Omental fat pad (tissue), 4 donors: ENCODE measurements at places on chromosomes 6 and 20. TPM values are rescaled to one million over a fixed set of nuclear protein-coding genes. Genes with fewer than 3 reads are reported as not detected.

Gene MOG
- total RNA-seq, result not detected

Gene C6orf52
- total RNA-seq, result not detected

Gene TFAP2C
- total RNA-seq, result 2.7 TPM

DNA sequence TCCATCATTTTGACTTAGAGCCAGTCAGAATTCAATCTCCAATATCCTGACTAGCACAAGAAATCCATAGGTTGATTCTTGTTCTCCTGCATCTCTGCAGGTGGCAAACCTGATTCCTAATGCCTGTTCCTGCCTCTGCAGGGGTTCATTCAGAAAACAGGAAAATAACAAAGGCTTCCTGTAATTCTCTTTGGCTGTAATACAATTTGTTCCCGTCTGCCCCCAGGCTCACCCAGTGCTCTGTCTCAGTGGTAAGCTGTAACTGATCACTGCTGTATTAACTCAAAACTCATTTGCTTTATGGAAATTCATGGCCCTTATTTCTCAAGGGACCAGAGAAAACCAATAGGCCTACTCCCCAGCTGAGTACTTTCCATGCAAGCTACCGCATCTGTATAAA is 88.6 kb downstream of the OPRM1 start:
- no peak for DNase-seq

DNA sequence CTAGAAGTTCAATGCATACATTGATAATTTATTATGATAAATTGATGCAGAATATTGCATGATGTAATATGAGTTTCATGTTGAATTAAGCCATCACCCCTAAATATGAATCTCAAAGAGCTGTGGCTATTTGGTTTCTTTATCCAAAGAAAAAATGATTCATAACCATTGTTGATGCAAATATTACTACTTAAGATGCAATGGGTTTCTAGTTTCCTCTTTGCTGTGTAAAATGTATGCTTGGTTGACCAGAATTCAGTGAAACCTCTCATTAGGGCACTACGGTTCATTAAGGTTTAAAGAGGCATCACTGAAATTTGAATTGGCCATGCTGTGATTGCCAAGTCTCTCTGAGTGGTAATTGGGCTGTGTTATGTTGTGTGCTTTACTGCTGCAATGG is 492.5 kb upstream of the FLRT3 start:
- no peak for DNase-seq

GRCh38 chr6:48111143-48111506 is at the start of gene PTCHD4:
TSS of gene PTCHD4 (minus strand) at chr6:48111197. CDS start at chr6:48068957, 42,240 bp downstream.
- DNase-seq, result no peak

GRCh38 chr6:9938801-9939200 is 476.1 kb downstream of the TFAP2A start:
- no peak for DNase-seq

- DNase-seq, result no peak
Observed at GRCh38 chr6:132132924-132133639, 181.9 kb upstream of the CCN2 start.

DNA sequence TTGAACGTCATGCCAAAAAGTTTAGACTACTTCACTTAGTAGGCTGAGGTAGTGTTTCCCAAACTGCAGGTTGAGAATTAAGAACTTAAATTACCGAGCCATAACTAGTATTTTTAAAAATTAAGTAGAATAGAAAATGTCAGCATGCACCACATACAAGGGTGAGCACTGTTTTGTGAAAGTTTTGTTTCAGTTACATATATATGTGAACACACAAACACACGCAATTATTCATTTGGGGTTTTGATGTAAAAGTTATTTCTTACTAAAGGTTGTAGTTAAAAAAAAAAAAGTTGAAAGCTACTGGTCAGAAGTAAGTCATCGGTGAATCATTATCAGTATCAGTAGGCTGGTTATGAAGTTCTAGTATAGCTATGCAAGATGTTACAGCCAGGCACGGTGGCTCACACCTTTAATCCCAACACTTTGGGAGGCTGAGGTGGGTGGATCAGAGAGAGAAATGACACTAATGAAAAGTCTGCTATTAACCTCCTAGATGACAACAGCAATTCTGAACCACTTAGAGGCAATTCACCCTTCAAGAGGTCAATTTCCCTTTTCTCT is 24.1 kb downstream of the FASTKD5 start:
- no peak for DNase-seq

- DNase-seq, result no peak
Observed at GRCh38 chr6:16399158-16399557, 160.8 kb downstream of the GMPR start.

GRCh38 chr20:41011551-41012067 is 17.0 kb upstream of the TOP1 start:
- DNase-seq, result no peak

- DNase-seq, result no peak
Observed at GRCh38 chr20:25178563-25179438, 16.7 kb upstream of the ENTPD6 start.

GRCh38 chr6:42864602-42865001 is 14.8 kb upstream of the RPL7L1 start:
- DNase-seq, result no peak

Gene LBP
- 3.5 TPM for total RNA-seq

DNA sequence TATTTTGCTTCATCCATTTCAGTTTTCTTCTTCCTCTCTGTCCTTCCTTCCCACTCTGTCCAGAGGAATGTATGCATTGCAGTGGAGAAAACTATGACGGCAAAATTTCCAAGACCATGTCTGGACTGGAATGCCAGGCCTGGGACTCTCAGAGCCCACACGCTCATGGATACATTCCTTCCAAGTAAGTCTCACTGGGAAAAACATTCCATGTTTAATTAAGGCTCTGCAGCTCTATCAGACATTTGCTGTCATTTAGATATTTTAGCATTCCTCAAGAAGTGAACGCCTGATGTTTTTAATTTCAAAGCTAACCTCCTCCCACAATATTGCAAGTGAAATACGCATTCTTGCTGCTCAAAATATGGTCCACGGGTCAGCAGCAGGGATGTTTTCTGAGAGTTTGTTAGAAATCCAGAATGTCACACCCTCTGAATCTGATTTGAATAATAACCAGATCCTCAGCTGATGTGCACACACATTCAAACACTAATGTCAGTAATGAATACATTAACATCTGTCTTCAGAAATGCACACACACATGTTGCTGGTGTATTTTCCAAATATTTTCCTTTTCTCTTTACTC is 12.8 kb downstream of the PLG start:
- DNase-seq, result no peak

Gene DPPA5
- not detected for total RNA-seq

Gene IL22RA2
- not detected for total RNA-seq

Gene NKAIN2
- total RNA-seq, result not detected

- no peak for DNase-seq
Observed at GRCh38 chr20:24943731-24944130, 5.3 kb upstream of the CST7 start.

GRCh38 chr20:22688485-22688884 is 104.1 kb upstream of the FOXA2 start:
- no peak for DNase-seq

DNA sequence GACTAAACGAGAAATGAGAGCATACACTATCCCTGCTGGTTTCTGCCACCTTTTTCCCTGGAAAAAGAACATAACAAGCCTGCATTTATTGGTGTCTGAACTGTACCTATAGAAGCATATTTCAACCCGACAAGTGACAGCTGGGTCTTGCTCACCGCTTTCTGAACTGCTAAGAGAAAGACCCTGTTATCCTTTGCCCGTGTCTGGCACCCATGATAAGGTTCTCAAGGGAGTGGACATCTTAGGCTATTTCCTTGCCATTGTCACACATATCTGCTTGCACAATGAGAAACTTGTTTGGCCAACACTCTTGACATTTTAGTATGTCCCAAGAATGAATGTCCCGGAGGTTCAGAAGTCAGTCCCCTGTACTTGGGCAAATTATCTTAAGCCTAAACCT is 19.3 kb downstream of the RIPOR2 start:
- no peak for DNase-seq

DNA sequence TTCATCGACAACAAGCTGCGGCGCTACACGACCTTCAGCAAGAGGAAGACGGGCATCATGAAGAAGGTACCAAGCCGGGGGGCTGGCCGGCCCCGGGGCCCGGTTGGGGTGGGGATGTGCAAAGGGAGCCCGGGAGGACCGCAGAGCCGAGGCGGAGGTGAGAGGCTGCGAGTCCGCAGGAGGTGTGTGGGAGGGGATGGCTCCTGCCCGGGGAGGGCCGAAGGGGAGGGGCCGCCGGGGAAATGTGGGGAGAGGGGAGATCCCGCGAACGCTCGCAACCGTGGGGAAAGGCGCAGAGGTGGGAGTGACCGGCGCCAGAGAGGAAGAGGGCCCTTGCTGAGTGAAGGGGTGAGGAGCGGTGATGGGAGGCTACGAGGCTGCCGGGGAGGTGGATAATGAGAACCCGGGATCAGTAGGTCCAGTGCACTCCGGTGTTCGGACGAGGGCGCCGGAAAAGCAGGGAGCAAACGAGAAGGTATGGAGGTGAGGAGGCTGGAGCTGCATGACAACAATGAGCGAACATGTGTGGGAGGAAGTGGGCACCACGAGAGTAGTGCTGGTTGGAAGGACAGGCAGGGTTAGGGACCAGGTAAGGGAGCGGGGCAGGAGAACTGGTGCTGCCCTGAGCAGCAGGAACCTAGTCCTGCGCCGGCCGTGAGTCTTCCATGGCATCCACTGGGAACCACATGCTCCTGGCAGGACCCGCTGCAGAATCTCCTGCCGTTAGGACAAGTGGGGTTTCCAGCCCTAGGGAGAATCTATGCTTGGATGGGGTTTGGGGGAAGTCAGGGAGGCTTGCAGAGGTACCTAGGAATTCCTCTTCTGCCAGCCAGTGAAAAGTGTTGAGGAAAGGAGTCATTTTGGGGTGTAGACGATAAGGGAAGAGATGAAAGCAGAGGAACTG is 1.3 kb downstream of the SRF start:
- DNase-seq, result no peak

GRCh38 chr20:57013741-57014140 is 252.7 kb downstream of the BMP7 start:
- no peak for DNase-seq

Gene HAO1
- total RNA-seq, result not detected

- DNase-seq, result no peak
Observed at GRCh38 chr6:166032366-166033200, 135.1 kb downstream of the TBXT start.
